ENCODE measurements at places on chromosomes 7 and 10.

- no peak for DNase-seq
Measured at GRCh38 chr7:32030904-32031692, 39.1 kb downstream of the PDE1C start.

DNA sequence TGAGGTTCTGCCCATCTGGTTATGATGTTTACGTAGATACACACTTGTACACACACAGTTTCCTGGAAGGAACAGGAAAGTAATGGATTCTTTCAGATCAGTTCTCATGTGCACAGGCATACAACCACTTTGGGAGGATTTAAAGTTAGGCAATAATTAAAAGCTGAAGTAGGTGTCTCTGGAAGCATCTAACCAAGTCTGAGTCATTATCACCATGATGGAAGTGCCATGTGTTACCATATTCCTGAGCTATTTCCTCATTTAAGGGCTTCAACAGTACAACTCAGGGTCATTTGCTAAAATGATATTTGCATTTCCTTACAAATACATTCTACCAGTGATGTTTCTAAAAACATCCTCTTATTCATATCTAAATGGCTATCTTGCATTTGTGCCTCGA, 41.4 kb upstream of the BET1 start:
- no peak for DNase-seq

DNA sequence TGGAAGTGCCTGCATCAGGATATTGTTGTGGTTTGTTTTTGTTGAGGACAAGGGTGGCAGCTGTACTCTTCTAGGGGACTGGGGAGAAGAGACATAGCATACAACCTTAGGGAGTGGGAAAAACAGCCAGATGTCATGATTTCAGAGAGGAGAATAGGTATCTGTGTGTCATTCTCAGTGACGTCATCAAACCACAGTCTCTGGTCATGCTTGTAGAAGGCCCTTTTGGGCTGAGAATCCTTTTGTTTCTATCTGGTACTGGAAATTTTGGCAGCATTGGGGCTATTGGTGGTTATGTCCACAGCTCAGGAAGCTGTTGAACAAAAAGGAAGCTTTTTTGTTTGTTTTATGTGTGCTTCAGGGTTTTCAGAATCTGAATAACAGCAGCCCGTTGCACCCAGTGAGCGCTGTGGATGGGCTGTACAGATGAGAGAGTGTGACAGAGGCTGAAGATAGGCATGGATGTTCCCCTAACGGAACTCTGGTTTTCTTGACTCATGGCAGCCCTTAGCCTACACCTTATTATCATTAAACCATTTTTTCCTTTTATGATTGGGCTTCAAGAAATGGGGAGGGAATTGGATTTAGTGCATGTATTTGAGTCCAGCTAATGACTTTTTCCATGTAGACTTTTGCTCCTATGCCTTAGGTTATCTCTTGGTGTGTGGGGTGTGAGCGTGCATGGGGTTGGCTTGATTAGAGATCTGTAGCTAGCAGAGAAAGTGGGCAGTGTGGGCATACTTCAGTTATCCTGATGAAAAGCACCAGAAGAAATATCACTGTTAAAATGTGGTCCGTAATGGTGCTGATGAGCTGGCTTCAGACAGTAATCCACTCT, 65.7 kb downstream of the SND1 start:
- no peak for DNase-seq

DNA sequence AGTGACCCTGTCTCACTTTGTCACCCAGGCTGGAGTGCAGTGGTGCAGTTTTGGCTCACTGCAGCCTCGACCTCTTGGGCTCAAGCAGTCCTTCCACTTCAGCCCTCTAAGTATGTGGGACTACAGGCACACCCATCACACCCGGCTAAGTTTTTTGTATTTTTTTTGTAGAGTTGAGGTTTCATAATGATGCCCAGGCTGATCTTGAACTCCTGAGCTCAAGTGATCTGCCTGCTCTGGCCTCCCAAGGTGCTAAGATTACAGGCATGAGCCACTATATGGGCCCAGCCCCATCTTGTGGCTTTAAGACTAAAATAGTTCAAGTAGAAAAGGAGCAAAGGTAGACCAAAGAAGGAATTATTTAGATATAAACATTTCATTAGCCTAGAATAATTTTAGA, 65.5 kb downstream of the MLLT10 start:
- DNase-seq: no peak

DNA sequence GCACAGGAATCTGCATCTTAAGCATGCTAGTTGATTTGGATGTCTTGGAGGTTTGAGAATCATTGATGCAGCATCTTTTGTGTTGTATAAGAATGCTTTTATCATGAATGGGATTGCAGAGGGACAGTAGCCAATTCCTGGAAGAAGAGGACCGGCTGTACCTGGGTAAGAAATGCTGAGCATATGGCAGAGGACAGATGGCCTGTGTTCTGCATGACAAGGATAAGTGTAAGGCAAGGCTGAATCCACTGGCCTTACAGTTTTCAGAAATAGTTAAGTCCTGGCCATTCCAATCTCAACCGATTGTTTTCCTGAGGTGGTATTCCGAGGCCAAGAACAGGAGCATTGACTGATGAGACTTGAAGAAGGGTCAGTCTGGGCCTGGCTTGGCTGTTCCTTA, 24.4 kb upstream of the KBTBD2 start:
- no peak for DNase-seq

GRCh38 chr10:49568235-49568634, 29.3 kb upstream of the ERCC6 start:
- no peak for DNase-seq

DNA sequence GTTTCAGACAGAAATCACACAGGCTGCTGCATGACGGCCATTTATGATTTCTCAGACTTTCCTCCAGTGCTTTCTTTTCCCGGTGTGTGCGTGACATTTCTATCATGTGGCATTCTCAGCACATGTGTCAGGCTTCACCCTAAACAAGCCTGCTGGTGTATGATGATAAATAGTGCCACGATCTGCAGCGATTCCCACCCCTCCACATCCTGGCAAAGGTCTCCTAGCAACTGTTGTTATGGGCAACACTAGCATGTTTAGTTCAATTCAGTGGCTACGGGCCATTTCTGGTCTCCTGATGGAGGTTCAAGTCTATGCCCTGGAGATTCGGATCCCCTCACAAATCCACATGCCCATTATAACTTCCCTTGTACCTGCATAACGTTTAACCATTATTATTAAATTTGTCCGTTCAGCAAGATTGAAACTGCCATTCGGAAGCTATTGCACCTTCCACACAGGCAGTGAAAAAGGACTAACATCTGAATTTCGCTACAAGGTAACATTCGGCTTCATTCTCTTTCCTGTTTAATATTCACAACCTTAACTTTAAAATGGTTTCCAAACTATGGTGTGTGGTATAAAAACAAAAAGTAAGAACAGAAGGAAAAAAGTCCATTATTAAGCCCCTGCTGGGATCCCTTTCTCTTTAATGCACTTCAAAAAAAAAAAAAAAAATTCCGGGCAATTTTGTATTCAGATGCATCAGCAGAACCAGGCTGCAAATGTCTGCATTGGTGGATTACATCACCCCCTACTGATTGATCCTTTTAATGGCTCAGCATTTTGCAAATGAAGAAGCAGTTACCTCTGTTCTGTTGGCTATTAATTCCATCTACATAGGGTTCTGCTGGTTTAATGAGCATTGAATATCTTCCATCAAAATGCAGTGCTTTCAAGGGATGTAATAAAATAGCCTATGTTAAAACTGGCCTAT, 90.2 kb downstream of the FRMD4A start:
- no peak for DNase-seq

- DNase-seq: no peak
Measured at GRCh38 chr10:10589540-10590303, 427.9 kb upstream of the CELF2 start.

- DNase-seq: no peak
Measured at GRCh38 chr7:90692396-90692795, 96.3 kb downstream of the CDK14 start.

DNA sequence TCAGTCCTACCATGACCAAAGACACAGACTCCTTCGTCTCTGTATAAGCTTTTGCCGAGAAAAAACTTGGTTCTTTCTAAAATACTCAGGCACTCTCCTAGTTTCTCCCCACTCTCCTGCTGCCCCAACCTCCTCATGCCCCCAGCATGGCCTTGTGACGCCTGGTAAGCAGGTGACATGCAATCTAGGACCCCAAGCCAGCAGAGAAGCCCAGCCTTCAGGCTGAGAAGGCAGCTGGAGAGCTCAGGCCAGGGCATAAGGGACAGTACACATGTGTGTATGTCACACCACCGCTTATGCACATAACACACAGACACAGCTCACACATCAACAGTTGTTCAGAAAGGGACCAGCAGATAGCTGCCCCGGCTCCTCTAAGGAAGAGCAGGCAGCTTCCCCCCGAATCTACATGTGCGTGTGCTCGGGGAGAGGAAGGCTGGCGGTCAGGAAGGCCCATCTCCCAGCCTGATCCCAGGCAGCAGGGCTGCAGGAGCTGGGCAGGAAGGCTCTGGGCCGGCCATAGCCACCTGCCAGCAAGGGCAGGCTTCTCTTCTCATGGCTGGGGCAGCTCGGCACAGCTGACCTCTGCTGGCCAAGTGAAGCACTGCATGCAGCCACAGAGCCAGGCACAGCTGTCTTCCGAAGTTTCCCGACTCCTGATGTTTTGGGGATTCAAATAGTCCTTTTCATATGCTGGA, 8.5 kb downstream of the DDX56 start:
- DNase-seq: peak; percentile 71

DNA sequence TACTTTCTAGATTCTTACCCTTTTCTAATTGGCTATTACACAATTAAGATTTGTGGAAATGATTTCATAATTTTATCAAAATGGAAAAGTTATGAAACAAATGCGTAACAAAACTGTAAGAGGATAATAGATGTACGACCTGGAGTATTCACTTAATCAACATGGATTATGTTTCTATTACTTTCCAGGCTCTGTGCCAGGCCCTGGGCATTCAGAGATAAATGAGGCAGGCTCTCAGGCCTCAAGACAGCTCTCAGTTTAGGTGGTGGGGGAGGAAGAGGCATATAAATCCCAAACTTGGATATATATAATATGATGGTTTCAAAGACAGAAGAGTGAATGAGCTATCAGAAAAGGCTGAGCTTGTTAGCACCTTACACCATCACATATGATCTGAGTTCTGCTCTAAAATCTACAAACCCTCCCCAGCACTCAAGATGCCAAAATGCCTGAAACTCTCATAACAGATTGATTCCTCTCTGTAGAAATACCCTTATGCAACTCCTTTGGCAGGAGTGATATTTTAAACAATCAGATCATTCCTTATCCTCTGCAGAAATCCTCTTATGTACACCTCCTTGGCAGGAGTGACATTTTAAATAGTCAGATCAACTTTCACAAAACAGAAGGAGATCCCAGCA, 42.5 kb downstream of the ACBD5 start:
- no peak for DNase-seq

DNA sequence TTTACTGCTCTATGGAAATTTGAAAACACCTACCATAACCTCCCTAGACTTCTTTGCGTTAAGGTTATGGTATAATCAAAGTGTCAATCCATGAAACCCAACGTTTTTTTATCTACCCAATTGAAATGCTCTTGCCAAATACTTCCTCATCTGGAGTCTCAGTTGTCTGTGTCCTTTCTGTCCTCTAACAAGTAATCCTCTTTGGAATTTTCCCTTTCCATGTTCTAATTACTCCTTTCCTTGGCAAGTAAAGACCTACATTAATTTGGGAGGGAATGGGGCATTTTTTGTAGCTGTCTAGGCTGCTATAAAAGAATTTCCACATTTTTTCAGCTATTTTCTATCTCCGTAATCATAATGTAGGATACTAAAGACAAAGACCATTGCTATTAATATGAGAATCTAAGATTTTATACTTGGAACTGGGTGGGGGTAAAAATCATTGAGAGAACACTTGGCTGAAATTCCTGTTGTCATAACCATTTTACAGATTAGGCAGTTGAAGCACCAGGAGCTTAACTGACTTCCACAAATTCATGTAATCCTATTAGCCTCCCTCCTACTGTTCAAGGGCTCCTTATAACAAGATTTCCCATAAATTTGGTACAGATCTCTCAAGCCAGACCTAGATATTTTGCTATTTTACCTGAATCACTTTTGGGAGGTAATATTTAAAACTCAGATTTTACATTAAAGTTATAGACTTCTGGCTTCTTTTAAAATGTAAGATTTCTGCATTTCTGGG, 1307.6 kb downstream of the XPNPEP1 start:
- DNase-seq: no peak

DNA sequence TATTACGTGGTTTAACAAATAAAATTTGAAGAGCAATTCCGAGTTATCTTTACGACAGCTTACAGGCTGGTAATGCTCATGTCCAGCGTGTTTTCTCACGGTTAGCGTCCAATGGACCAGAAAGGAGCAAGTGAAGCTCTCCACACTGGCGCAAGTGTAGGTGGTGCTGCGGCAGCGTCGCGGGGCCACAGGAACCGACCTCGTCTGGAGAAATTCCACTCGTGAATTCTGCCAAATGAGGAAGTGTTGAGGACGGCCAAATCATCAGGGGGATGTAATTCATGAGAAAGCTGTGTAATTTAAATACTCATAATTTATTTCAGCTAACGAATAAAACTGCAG, 350 bp upstream of the ZNF37A start:
- DNase-seq: no peak

- DNase-seq: no peak
Measured at GRCh38 chr10:69554611-69555010, 18.6 kb downstream of the NEUROG3 start.

GRCh38 chr7:22427104-22427503, 70.2 kb upstream of the RAPGEF5 start:
- DNase-seq: no peak

GRCh38 chr10:69044546-69044945, 43.4 kb upstream of the SRGN start:
- DNase-seq: no peak

GRCh38 chr10:117924820-117925219, 121.9 kb downstream of the RAB11FIP2 start:
- DNase-seq: no peak

DNA sequence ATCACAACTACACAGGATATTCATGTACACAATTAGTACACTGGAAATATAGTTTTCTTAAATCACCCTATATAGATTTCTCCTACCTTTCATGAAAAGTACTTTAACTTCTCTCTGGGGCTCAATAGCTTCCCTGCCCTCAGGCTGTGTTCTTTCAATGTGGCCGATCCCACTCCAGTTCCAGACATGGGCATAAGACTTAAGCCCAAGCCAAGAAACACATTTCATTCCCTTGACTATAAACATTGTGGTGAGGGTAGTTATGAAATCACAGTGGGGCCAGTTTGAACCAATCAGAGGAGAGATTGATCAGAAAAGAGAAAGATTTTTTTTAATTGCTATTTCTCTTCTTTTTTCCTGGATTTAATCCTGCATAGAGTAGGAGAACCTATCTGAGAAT, 904.6 kb upstream of the SORCS1 start:
- no peak for DNase-seq

GRCh38 chr10:89367529-89367928, 10.3 kb upstream of the IFIT1B start:
- no peak for DNase-seq

DNA sequence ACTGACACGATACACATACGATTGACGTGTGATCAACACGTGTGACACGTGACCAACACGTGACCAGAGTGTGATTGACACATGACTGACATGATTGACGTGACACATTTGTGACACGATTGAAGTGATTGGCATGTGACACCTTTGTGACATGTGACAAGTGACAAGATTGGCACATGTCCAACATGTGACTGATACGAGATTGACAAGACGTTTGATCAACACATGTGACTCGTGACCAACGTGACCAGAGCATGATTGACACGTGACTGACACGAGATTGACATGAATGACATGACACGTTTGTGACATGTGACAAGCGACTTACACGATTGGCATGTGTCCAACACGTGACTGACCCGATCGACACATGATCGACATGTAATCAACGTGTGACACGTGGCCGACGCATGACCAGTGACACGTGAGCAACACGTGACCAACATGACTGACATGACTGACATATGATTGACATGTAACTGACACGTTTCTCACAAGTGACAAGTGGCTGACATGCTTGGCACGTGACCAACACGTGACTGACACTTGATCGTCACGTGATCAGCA, 22.0 kb downstream of the CRPPA start:
- no peak for DNase-seq

Measured in activated CD4-positive, CD25-positive, alpha-beta regulatory T cell treated with anti-CD3 and anti-CD28 coated beads, Interleukin-2, amount 50 U/mL, for 72 hours (primary cell).